ENCODE measurements at places on chromosomes 4 and X.

DNA sequence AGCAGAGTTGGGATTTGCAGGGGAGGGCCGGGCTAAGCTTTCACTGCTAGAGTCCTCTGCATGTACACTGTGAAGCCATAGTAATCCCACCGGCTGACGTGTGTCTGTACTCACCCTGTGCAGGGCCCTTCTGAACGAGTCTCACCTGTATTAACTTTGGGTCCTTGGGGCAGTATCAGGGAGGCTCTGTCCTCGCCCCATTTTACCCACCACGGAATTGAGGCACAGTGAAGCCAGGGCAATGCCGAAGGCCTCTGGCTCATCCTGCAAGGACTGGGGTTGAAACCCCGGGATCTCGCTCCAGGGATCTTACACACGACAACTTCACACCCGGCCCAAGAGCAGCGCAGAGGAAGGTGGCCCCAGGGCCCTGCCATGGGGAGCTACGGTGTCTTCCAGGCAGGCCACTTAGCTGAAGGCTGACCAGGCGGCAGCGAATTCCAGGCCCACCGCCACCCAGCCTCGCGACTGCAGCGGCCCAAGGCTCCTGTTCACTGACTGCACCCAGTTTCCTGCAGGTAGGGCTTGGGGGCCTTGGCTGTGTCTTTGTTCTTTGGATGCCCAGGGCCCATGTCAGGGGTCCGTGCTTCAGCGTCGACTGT, 75.5 kb upstream of the ADRA2C start:
- no peak for DNase-seq

DNA sequence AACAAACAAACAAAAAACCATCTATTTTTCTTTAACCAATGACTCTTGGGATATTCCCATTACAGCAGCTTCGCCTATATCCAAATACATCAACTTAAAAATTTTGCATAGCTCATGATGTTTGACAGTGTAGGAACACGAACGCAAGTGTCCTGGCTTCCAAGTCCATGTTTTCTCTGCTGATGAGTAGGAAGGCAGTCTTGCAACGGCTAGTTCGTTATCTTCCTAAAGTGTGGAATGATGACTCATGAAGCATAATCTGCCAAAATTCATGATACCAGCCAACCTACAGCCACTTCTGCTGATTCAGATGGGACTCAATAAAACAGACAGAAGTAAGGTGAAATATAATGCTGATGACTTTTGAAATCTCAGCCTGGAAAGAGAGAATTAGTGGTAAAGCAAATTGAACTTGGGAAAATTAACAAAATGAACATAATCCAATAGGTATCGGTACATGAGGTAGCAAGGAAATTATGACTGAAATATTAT, 6.4 kb upstream of the SEPTIN11 start:
- DNase-seq = no peak

GRCh38 chrX:65837875-65838549, 170.6 kb downstream of the MSN start:
- no peak for DNase-seq

- DNase-seq = no peak
These were observed 65.7 kb downstream of the SEL1L3 start for GRCh38 chr4:25797136-25797535.

GRCh38 chrX:47247206-47247998, 14.6 kb downstream of the USP11 start:
- no peak for DNase-seq

- no peak for DNase-seq
These were observed 163.6 kb upstream of the MAP3K15 start for GRCh38 chrX:19678941-19679340.

- no peak for DNase-seq
These were observed 573.8 kb downstream of the MAGEB5 start for GRCh38 chrX:26789751-26790150.

DNA sequence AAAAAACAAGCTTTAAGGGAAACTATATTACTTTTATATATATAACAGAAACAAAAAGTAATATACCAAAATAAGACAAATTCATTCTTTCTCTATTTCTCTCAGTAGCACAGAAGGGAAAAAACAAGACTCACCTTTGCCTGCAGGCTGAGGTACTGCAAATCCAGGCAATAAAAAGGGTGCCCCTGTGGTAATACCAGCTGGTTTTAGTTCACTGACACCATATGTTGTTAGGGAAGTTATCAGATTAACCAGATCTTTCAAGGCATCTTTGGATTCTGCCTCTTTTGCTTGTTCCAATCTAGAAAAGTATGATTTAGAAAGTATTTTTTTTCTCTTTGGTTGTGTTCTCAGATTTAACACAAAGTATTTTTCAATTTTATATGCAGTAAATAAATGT, 139.8 kb downstream of the WDFY3 start:
- DNase-seq = no peak

- no peak for DNase-seq
These were observed 882.4 kb downstream of the C4orf33 start for GRCh38 chr4:129978315-129978714.

DNA sequence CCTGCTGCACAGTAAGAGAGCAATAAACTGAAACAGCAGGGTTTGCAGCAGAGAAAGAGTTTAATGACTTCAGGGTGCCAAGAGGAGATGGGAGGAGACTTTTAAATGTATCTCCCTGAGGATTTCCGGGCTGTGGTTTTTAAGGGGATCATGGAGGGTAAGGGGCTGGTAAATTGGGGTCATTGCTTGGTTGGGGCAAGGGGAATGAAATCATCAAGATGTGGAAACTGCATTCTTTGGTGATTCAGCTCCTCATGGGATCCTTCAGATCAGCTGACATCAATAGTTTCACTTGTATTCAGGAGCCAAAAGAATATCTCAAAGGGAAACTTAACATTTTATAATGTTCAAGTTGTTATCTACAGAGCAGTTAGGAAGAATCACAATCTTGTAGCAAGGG, 174.3 kb upstream of the ANXA10 start:
- no peak for DNase-seq

- DNase-seq = no peak
These were observed 12.8 kb upstream of the ELOVL6 start for GRCh38 chr4:110211007-110211769.

DNA sequence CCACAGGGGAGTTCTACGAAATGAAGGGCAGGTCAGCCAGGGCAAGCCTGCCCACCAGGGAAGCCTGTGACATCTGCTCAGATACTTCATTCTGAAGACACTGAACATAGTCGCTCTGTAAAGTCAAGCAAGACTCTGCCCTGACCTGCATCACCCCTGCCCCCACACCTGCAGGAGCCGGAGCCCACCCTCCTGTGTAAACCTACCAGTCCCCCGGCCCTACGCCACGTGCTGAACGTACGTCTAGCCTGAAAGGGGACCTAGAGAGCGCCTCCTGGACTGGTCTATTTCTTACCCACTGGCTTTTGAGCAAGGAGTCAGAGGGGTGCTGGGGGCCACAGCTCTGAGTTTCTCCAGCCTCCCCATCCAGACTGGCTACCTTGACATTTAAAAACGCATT, 11.6 kb downstream of the CCNQ start:
- no peak for DNase-seq

GRCh38 chr4:184475096-184475461, 729 bp upstream of the IRF2 start:
- peak; percentile 21 for DNase-seq

GRCh38 chr4:38160487-38161207, 200.4 kb downstream of the PTTG2 start:
- peak; percentile 18 for DNase-seq

- DNase-seq = no peak
These were observed 3.3 kb downstream of the KLF3 start for GRCh38 chr4:38667085-38667893.

DNA sequence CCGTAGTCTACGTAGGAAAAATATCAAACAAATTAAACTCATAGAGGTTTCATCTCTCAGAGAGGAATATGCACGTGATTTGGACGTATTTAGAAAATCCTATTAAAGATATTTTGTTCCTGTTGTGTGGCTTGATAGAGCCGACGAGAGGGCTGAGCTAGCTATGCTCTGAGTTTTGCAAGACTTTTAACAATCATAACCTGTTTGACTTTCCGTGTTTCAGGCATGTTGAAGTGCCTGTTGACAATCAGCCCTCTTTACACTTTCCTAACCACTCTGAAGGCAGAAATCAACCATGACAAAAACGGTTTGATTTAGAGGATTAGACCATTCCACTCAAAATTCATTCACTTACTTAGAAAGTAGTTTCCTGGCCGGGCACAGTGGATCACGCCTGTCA, 297.3 kb downstream of the ASMT start:
- DNase-seq = no peak

DNA sequence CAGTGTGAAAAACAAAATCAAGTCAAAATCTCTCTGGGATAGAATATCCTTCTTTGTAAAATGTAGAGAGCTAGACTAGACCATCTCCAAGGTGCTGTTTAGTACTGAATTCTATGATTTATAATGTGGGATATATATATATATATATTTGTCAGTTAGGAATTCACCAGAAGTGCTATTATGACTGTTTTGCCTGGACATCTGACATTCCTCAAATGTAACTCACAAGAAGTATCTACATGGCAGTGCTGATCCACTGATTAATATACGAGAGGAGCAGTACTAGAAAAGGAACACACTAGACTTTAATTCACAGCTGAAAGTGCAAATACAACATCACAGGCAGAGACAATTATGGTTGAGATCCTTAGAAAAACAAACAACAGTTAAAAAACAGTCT, 208.9 kb downstream of the GBA3 start:
- DNase-seq = no peak

DNA sequence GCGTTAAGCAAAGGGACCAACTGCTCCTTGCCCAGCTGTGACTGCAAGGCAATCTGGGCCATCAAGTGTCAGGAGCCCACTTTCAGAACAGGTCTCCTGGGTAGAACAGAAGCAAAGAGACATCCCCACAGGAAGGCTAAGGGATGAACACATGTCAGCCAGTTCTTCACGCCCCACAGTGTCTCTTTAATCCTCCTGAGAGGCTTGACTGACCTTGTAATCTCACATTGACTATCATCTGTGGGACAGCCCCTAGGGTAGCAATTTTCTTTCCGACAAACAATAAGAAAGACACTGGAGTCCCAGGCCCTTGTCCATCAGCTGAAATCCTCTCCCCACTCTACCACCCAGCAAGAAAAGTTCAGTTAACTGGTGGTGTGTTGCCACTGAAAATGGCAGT, 1.0 kb downstream of the CHRDL1 start:
- DNase-seq = no peak

DNA sequence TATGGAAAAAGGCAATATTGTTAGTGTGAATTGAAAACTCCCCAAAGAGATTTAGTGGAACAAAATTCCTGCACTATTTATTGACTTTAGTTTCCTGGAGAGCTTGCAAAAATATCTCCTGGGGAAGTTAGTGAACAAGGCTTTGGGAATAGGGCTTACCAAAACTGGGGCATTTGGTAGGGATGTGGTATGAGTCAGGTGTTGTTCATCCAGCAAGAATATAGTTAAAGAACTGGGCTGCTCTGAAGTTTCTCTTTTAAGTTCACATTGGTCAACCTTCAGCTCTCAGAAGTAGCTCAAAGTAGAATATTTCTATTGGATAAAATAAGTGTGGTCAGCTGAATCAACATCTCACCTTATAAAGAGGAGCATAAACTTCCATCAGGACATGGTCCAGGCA, 185.0 kb downstream of the CPE start:
- DNase-seq = no peak

GRCh38 chr4:94325835-94326234, 16.8 kb downstream of the HPGDS start:
- DNase-seq = no peak

DNA sequence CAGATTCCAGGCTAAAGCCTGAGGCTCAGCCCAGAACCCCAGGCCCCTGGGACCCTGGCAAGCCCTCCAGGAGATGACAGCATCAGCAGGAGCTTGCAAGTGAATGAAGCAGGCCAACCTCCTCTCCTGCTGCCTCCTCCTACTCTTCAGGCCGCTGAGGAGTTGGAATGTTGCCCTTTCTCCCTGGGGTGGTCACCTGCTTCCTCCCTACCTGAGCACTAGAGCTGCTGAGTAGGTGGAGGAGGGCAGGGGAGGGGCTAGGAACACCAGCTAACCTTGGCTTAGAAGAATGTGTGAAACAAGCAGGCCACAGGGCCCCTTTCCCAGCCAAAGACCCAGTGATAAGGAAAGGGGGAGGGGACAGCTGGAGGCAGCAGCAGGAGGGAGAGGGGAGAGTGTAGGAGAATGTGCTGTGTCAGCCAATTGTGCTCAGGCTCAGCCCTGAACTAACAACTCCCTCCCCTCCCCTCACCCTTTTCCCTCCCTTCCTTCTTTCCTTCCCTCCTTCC, 58.0 kb downstream of the PJA1 start:
- no peak for DNase-seq

DNA sequence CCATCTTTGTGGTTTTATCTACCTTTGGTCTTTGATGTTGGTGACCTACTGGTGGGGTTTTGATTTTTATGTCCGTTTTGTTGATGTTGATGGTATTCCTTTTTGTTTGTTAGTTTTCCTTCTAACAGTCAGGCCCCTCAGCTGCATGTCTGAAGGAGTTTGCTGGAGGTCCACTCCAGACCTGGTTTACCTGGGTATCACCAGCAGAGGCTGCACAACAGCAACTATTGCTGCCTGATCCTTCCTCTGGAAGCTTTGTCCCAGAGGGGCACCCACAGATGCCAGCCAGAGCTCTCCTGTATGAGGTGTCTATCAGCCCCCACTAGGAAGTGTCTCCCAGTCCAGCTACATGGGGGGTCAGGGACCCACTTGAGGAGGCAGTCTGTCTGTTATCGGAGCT, 199.3 kb upstream of the WDFY3 start:
- no peak for DNase-seq

DNA sequence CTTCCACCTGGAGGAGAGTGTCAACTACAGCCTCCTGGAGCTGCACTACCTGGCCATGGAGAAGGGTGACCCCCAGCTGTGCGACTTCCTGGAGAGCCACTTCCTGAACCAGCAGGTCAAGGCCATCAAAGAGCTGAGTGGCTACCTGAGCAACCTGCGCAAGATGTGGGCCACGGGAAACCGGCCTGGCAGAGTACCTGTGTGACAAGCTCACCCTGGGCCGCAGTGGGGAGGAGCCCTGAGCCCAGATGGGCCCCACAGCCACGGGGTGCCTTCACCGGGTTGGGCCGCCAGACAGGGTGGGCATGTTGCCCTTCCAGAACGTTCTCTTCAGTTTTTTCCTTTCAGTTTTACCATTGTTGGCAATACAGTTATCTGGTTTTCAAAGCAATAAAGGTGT, 15.2 kb upstream of the FAM47A start:
- no peak for DNase-seq

DNA sequence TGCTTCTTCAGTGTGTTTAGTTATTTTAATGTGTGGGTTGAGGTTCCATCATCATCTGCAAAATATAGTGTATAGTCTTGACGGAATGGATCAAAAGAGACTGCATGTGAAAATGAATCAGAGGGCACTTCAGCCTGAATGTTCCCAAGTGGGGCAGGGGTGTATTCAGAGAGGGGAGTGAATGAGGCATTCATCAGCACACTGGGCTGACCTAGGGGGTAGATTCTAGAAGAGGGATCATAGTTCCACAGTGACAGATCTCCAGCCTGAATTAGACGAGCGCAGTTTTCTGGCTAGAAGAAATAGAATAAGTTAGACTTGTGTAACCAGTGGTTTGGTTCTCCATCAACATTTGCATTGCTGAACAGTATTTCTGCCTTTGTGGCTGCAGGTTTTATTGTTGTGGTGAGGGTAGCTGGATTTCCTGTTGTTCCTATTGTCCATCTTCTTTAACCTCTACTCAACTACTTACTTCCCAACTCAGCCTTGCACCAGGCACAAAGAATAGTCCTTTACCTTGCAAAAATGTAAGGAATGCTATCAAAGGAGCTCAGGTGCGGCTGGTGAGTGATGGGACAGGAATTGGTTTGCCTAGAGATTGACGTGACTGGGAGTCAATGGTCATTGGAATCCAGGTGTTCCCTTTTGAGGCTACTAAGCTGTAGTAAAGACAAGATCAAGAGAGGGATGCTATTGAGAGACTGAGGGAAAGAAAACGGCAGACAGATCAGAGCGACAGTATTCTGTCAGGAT, 50.9 kb downstream of the NAP1L5 start:
- no peak for DNase-seq

GRCh38 chr4:169335331-169335730, 64.6 kb upstream of the SH3RF1 start:
- DNase-seq = no peak

All from stimulated activated CD4-positive, alpha-beta T cell treated with anti-CD3 and anti-CD28 coated beads, TNF-alpha, amount 100 ng/mL, for 1 hour (primary cell).